Femur (tissue), 1 donor: ENCODE measurements at places on chromosomes 16 and 17.

DNA sequence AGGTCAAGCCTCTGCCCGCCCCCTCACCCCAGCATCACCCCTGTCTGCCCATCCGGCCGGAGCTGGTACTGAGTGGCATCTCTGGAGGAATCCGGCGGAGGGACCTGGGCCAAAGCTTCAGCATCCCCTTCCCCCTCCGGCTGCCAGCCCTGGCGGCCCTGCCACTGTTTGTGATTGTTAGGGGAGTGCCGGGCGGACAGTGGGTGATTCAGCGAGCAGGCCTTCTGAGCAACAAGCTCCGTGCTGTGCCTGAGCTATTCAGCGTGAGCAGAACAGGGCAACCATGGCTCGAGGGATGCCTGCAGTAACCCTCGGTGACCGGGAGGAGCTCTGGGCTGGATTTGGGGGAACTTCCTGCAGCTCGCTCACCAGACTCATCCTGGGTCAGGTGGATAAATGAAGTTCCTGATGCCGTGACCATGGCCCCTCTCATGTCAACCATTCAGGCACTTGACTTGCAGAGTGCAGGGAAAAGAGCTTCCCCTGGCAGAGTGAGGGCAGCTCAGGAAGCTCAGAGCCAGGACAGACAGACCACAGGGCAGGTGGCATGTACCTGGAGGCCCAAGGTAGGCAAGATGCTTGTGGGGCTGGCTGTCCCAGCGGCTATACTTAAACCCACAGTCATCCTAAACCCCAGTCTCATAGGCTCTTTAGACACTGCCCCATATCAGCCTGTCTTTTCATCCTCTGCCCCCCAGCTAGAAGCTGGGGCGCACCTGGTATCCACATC lies 24.3 kb upstream of the MLKL start:
- no peak for DNase-seq

DNA sequence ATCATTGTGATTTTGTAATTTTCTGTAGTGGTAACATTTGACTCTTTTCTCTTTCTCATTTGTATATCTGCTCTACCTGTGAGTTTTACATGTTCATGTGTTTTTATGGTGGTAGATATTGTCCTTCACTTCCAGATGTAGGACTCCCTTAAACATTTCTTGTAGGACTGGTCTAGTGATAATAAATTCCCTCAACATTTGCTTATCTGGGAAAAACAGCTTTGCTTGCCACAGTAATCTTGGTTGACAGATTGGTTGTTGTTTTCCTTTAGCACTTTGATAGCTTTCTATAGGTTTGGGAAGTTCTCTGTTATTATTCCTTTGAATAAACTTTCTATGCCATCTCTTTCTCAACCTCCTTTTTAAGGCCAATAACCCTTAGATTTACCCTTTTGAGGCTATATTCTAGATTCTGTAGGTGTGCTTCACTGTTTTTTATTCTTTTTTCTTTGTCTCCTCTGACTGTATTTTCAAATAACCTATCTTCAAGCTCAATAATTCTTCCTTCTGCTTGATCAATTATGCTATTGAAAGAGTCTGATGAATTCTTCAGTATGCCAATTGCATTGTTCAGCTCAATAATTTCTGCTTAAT lies 32.1 kb upstream of the GINS3 start:
- DNase-seq = no peak

- no peak for DNase-seq
These were observed 9.0 kb upstream of the PHAF1 start for GRCh38 chr16:67100569-67101310.

DNA sequence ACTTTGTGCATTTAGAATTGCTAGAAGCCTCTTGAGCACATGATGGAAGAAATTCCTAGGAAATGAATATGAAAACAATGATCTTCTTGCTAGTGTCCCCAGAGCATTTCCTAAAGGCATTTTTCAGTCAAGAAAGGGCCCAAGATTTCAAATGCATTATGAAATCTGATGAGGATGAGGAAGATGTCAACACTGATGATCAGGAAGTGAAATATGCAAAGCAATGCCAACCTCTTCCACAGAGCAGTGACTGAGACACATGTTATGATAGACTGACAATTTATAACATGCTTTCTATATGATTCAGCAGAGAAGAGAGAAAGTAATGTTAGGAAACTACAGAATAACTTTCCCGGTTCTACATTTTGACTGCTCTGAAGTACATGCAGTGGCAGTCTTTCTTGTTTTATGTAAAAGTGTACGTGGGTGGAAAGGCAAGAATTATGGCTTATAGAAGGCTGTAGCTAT lies 859.1 kb upstream of the GOT2 start:
- no peak for DNase-seq

GRCh38 chr17:4642286-4642685 lies 808 bp upstream of the ALOX15 start:
- no peak for DNase-seq

DNA sequence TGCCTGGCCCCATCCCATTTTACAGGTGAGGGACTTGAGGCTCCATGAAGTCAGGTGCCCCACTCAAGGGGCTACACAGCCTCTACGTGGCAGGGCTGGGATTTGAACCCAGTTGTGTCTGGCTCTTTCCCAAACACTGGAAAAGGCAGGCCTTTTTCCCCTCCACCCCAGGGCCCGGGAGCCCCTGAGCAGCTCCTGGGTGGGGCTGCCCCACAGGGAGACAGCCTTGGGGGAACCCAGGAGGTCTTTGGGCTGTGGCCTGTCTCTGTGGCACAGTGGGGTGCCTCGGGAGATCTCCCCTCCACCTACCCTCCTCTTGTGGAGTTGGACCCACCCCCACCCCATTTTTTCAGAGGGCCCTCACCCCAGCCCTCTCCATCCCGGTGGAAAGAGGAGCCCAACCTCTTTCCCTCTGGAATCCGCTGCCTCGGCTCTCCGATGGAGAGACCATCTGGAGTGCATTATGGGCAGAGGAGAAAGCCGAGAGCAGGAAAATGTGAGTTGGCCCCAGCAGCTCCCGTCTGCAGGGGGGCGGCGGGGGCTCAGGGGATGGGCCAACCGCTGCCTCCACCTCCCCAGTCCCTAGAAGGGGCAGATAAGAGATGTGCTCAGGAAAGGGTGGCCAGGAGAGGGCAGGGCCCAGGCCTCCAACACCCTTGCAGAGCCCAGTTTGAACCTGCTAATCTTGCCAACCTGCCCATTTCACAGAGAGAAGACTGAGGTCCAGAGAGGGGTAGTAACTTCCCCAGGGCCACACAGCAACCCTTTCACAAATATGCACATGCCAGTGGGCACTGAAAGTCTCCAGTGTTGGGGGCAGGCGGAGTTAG lies 15.4 kb upstream of the TMEM92 start:
- peak; percentile 92 for DNase-seq

- no peak for DNase-seq
These were observed 13.4 kb upstream of the PLLP start for GRCh38 chr16:57297856-57298255.

DNA sequence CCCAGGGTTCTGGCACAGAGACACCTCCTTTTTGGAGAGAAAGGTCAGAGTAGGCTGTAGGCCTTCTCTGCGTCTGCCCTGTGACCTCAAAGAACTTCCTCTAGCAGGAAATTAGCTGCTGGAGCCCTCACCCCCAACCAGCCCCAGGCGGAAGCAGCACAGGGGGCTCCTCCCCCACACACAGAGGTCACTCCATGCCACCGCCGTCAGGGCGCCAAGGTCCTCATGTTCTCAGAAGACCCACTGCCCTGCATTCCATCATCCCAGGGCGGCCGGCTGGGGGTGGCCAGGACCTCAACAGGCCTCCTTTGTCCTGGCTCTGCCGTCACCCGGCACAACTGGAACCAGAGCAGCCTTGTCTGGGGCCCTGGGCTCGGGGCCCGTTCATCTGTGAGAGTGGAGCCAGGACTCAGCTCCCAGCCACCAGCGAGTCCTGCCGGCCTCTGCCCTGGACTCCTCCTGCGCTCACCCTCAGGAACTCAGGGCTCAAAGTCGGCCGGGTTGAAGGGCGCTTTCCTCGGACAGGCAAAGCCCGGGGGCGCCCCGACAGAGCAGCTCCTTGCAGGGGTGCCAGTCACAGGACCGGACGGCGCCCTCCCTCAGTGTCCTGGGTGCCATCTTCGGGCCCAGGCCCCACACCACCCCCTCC lies 1.2 kb downstream of the TMC6 start:
- DNase-seq = peak; percentile 74
